PC-9 (cell line): ENCODE measurements at places on chromosomes 6 and 20. TPM values are rescaled to one million over a fixed set of nuclear protein-coding genes. Genes with fewer than 3 reads are reported as not detected.

CLPSL1 gene
- total RNA-seq = not detected in 2 replicates

BMP7 gene
- total RNA-seq = 0.13 and 0.60 TPM in 2 replicates

GRCh38 chr20:33773412-33774089 is 37.6 kb upstream of the CHMP4B start:
- no peak for DNase-seq
- H3K27ac ChIP-seq = no peak overlapping the region
- no peaks in the 10 kb centered on the region for H3K27me3 ChIP-seq
- no peak overlapping the region for H3K4me3 ChIP-seq
- peaks cover 13% of the 10 kb centered on the region for H3K4me1 ChIP-seq

DNA sequence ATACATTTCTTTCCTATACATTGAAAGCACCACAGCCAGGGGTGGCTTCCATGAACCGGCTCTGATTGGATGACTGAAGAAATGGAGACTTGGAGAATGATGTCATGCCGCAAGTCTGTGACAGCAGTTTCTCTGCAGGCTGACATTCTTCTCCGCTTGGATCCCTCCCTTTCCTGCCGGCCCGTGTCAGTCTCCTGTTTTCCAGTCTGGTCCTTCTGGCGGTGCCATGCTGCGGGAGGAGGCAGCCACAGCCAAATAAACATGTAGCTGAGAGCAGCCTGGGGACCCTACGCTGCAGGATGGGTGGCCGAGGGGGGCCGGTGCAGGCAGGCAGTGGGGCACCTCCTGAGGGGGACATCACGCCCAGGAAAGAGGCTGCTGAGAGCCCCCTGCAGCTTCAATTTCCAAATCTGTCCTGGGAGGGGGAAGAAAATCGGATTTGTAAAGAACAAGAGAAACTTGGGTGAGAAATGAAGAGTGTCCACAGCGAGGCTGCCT is 178.0 kb downstream of the TAF4 start:
- no peak for DNase-seq
- no peak overlapping the region for H3K27ac ChIP-seq
- H3K4me3 ChIP-seq = no peak overlapping the region
- no peaks in the 10 kb centered on the region for H3K36me3 ChIP-seq
